ENCODE measurements at places on chromosomes 2 and 18.

DNA sequence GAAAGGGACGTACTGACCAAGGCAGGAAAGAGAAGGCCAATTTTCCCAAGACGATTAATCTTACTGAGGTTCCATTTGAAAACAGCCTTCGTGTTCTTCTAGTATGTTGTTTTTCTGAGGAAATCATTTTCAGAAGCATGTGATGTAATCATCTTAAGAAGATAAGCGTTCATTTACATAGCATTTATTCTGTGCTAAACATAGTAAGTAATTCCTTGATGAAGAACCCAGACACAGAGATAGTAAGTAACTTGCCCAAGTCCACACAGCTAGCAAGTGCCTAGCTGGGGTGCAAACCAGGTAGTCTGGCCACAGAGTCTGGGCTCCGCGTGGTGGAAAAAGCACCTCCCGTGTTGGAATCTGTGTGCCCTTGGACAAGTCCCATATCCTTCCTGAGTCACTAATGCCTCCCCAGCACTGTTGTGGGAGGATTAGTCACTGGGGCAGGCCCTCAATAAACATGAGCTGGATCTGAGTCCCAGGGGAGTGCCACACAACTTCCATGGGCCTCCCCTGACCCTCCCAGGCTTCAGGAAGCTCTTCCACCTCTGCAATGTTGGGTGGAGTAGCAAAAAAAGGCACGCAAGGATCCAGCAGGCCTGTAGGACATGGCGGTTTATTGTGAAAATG lies 26.9 kb upstream of the ASAP2 start:
- no peak for DNase-seq

GRCh38 chr2:231007286-231008098 lies 11.6 kb downstream of the SPATA3 start:
- no peak for DNase-seq

DNA sequence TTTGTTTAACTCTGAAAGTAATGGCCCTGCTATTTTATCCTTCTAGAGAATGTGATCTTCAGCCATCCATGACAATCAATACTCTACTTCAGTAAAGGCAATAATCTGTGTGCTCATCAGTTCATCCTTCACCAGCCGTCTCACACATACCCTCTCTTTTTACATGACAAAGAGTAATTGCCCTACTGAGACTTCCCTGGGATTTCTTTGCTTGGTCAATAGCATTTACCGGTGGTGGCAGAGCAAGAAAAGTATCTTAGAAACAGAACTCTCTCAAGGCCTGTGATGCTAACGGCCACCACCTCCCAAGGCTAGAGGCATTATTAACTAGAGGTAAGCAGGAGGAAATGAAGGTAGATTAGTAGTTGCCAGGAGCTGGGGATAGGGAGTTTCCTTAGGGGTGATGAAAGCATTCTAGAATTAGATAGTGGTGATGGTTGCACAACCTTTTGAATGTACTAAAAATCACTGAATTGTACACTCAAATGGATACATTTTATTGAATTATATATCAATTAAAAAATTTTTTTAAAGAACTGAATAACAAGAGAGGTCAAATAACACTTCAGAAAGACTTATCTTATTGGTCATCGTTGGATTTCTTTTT lies 57.9 kb upstream of the EPC2 start:
- DNase-seq = no peak

GRCh38 chr18:34595690-34596089 lies 114.4 kb upstream of the DTNA start:
- DNase-seq = no peak

- DNase-seq = no peak
Observed at GRCh38 chr2:136209561-136210454, 91.9 kb upstream of the CXCR4 start.

DNA sequence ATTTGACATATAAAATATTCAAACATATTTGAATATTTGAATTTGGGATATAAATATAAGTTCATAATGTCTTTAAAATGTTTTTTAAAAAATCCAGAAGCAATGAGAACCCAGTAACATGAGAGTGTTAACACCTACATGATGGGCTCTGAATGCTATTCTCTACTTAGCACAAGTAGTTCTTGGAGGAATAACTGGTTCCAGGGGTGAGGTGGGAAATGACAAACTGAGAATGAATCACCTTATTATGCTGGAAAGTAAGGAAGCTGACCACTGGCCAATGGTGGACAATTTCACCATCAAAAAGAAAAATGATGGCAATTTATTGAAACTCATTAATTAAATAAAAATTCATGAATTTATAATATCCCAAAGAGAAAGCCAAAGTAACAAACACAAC lies 79.6 kb upstream of the NABP1 start:
- DNase-seq = no peak

GRCh38 chr2:23518481-23519333 lies 133.7 kb downstream of the KLHL29 start:
- DNase-seq = no peak

- DNase-seq = no peak
Observed at GRCh38 chr2:43405829-43406228, 179.4 kb upstream of the ZFP36L2 start.

GRCh38 chr2:15677141-15677843 lies 85.6 kb downstream of the DDX1 start:
- DNase-seq = no peak

- no peak for DNase-seq
Observed at GRCh38 chr2:44748-45341, 1.5 kb downstream of the FAM110C start.

DNA sequence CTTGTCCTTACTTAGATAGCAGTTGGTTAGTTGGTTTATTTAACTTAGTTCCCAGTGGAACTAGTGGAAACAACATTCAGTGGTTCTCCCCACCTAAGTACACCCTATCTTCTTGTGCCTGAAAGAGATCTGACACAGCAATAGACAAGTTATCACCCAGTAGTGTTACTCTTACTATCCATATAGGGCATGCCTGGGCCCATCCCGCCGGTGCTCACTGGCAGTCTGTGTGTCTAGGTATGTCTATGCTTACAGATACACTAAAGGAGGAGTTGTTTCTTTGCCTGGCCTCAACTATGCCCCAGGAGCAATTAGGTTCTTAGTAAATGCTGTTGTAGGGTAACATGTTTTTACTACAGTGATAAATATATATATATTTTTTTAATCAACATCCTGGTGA lies 12.0 kb upstream of the NRP2 start:
- no peak for DNase-seq

GRCh38 chr2:207319316-207319715 lies 153.6 kb upstream of the KLF7 start:
- no peak for DNase-seq

- DNase-seq = no peak
Observed at GRCh38 chr2:63661076-63661475, 72.3 kb downstream of the MDH1 start.

DNA sequence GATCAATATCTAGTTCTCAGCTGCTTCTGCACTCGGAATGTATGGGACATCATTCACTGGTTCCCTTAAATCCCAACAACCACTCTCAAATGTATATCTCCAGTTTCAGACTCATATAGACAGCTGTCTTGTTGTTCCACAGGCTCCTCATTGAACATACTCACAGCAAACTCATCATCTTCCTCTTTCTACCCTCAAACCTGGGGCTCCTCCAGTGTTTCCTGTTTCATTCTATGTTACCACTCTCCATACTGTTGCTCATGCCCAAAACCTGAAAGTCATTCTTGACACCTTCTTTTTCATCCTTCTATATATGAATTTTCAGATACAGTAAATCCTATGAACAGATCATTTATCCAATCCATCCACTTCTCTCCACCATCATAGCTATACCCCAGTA lies 18.7 kb upstream of the REL start:
- no peak for DNase-seq

GRCh38 chr18:66694852-66695251 lies 91.0 kb upstream of the CDH19 start:
- DNase-seq = no peak

- no peak for DNase-seq
Observed at GRCh38 chr2:134197445-134197844, 56.4 kb upstream of the MGAT5 start.

GRCh38 chr2:202643012-202643858 lies 8.5 kb downstream of the FAM117B start:
- no peak for DNase-seq

- DNase-seq = no peak
Observed at GRCh38 chr2:212097001-212097400, 441.6 kb downstream of the ERBB4 start.

DNA sequence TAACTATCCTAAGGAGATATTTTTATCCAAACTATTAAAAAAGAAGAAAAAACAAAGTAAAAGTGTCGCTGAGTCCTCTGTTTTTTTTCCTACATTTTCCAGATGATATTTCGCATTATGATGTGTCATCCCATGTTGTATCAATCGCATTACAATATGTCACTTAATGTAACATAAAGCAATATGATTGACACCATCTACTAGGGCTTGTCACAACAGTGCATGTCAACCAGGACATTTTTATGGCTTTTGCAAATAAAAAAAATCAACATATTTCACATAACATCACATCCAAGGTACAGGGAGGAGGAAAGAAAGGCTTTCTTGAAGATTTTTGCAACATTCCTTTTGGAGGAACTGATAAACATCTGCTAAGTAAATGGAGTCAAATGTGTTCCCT lies 308.9 kb downstream of the ETAA1 start:
- no peak for DNase-seq

DNA sequence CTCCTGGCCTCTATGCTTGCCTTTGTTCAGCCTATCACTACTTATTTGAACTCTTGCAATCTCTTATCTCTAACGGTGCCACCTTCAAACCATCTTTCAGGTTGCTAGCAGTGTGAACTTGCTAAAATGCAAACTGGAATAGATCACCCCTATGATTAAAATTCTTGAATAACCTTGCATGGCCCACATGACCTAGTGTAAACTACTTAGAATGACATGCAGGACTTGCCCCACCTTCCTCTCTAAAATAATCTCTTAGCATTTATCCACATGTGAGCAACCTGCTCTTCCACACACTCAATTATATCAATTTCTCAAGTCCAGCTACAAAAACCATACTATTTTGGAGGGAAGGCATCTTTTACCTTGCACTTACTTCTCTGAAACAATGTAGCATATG lies 137.6 kb downstream of the ETAA1 start:
- DNase-seq = no peak

- DNase-seq = no peak
Observed at GRCh38 chr2:150222379-150222778, 265.1 kb downstream of the RND3 start.

DNA sequence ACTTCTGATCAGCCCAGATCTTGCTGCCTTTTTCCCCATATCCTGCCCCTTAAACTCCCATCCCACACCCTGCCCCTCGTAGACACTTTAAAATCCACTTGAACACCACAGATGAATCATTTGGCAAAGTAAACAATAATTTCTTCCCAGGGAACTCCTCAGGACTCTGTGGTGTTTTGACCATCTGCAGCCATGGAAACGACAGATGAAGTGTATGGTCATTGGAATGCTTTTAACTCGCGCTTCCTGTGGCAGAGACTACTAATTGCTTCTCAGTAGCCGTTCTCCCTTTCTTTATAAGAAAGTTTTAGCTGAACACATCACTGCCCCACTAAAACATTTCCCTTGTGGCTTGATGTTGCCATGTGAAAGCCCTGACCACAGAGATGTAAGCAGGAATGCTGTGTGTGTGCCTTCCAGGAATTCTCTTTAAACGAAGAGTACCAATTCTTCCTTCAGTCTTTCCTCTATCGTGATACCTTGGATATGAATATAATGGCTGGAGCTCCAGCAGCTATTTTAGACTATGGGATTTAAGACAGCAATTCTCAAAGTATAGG lies 92.7 kb upstream of the PARD3B start:
- DNase-seq = no peak

DNA sequence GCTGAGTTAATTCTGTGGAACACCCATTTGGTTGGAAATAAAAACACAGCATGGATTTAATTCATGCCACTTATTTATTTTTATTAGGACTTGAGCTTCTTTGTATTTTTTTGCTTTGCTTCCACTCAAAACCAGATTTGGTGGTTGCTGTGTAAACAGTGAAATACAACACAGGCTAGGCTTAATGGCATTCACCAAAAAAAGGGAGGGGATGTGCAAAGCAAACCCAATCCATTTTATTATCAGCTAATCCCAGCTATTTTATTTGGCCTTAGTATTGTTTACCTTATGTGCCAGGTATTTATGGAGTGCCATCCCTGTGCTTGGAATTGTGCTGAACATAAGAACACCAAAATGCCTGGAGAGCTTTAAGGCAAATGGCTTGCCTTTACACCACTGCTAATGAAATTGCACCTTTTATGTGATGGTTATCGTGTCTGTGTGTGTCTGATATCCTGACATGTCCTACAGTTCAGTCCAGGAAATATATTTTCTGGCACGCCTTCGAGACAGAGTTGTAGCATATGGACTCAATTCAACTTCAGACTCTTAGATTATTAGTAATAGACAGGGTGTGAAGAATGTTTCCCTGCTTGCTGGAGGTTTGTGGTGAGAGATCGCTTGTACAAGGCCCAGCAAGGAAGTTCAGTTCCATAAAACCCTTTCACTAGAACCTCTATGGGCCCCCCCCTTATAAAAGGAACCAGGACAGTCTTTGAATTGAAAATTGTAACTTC lies 99.6 kb downstream of the PRPF40A start:
- DNase-seq = no peak

DNA sequence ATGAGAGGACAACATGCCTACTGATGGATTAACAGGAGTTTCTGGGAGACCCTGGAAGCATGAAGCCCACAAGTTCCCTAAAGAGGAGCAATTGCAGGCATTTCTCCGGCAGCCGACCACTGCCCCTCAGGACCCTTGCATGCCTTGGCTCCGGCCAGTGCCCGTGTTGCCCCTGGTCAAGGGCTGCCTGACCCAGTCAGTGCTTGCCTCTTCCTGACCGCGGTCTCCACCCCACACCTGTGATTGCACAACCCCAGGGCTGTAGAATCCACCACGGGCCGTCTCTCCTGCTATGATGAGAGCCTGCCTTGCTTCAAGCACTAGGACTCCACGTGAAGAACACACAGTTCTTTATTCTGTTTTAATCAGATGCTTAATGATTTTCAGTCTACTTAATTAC lies 127.5 kb downstream of the GLI2 start:
- no peak for DNase-seq

DNA sequence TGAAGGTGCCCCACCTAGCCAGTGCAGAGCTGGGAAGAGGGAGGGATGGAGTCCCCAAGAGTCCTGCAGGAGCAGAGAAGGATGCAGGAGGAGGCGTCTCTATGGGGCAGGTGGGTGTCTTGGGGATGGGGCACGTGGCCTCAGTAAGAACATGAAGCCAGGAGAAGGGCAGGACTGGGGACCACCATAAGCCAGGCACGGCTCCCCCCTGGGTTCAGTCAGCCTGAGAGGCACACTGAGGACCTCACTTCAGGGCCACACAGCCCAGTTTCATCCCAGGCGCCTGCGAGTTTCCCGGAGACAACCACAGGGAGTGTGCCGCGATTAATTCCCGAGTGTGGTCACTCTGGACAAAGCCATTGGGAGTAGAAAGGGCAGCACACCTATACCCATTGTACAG lies 120.3 kb downstream of the GYPC start:
- no peak for DNase-seq

DNA sequence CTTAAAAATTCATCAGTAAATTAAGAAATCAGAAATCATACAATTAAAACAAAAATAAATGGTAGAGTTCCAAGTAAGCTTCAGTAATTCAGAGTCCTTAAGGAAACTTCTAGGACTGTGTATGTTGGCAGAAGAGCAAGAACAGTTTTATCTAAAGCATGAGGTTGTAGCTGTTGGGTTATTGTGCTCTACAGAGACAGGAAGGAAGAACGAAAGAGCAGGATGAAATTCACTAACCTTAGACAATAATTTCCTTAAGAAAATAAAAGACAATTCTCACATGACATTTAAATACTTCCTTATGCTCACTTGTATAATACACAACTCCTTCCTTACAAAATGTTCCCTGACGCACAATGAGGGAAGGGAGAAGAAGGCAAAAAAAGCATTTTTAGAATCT lies 133.4 kb downstream of the STK39 start:
- DNase-seq = no peak
